T-helper 9 cell (primary cell): ENCODE measurements at places on chromosomes 5 and 9.

- DNase-seq = no peak
Observed at GRCh38 chr9:33404788-33405362, 2.5 kb upstream of the AQP7 start.

DNA sequence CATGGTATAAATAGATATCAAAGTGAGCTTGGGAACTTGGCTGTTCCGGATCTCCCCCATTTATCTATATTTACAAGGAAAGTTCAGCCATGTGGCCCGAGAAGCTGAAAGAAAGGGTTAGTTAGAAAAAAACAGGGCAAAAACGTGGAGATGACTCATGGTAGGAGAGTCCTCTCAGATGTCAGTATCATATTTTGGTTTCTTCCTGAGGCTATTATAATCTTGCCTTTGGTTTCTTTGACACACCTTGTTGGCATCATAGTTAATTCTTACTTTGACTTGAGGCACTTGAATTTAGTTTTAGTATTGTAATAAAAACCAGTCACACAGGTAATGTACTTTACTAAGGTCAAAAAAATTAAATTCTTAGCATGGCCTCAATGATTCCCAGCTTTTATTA is 59.9 kb downstream of the GABRA6 start:
- DNase-seq = no peak

DNA sequence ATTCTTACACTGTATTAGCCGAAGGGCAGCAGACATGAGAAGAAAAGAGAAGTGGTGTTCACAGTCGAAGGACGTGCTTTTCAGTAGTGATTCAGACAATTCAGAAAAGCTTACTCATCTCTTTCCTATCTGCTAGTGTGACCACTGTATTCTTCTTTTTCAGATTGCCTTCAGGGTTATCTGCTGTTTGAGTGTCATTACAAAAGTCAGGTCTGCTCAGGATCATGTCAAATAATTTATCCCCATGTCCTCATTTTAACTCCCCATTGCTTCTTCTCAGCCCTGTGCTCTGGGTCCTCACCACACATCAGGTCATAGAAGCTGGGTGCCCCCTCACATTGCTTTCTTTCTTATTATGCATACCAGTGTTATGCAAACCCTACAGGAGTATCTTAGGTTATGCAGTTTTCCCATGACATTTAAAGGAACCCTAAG is 394.0 kb downstream of the CETN3 start:
- no peak for DNase-seq

- DNase-seq = no peak
Observed at GRCh38 chr9:86983249-86983619, 35.9 kb upstream of the GAS1 start.

GRCh38 chr9:38622288-38622674 is 1.9 kb upstream of the ANKRD18A start:
- peak; percentile 2 for DNase-seq

GRCh38 chr9:26129217-26129616 is 451.0 kb upstream of the TUSC1 start:
- no peak for DNase-seq

GRCh38 chr9:90420768-90421513 is 221.7 kb downstream of the DIRAS2 start:
- no peak for DNase-seq

GRCh38 chr9:81256368-81256767 is 433.0 kb downstream of the TLE1 start:
- DNase-seq = no peak

DNA sequence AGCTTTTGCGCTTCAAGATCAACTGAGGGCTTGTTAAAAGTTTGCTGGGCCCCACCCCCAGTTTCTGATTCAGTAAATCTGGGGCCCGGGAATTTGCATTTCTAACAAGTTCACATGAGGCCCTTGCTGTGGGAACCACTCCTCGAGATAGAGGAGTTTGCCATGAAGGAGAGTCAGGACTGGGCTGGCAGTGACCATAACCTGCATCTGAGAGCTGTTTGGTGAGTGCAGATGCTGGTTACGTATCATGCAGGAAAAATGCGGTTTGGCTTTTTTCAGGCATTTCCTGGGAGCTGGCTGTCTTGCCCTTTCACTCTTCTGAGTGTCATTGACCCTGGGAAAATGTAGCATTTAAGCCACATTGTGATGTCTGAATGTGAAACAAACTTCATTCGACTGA is 9.4 kb upstream of the ANGPTL2 start:
- no peak for DNase-seq

GRCh38 chr9:69139596-69139995 is 34.5 kb upstream of the TJP2 start:
- DNase-seq = no peak

DNA sequence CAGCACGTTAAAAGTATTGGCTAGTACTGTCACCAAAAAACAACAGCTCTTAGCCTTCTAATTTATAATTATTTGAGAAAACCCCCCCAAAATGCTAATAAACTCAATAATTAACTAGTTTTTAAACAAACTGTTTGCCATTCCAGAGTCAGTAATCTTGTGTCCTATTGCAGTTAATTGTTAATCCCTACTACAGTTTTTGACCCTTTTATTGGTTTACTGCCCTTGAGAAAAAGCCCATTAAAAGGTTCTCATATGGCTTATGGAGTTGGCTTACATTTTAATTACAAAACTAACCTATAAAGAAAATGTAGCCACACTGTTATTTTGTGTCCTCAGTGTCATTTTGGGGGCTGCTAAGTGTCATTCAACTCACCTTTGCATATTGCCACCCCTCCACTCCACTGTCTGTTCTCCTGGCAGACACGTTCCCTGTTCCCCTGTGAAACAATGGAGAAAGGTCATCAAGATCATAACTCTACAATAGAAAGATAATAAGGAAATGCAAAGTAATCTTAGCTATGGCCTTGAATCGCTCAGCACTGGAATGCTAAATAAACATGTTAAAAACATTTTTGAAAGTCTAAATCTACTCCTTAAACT is 51.6 kb upstream of the TXNDC8 start:
- DNase-seq = no peak

DNA sequence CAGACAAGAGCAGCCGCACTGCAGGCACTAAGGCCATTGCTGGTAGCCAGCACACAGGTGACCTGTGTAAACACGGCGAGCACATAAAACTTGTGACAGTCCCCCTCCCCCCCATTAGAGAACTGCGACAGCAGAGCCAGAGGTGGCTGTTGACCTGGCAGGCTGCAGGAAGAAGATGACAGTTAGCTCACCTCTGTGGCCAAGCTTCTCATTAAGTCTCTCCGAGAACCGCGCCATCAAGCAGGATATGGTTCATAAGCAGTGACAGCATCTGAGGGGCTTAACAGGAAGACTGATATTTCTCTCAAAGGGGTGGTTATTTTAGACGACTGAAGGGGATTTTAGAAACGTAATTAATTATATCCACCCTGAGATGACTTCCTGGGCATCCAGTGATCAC is 5.2 kb downstream of the SURF4 start:
- peak; percentile 35 for DNase-seq

- DNase-seq = no peak
Observed at GRCh38 chr5:17406423-17406838, 91.6 kb upstream of the TAF11L2 start.

GRCh38 chr9:116387934-116388698 is 234.5 kb downstream of the PAPPA start:
- no peak for DNase-seq

- no peak for DNase-seq
Observed at GRCh38 chr9:16343249-16344237, 526.9 kb downstream of the BNC2 start.

DNA sequence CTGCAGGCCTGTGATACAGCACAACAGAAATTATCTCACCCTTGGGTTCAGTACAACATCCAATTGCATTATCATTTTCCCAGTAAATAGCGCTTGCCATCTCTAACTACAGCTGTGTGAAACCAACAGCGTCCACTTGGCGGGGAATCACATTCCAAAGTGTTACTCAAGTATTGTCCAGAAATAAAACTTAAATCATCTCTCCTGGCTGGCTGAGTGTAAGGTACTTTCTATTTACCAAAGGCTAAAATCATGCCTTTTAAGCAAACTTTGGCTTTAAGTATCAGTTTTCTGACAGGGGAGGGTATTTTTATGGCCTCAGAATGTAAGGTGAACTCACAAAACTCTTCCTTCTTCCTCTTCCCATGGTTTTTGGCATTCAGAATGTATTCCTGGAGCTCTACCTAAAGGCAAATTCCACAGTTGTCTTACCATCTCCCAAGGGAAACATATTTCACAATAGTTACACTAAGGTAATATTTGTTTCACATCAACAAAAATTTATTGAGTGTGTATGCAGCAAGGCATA is 205.6 kb upstream of the MPDZ start:
- no peak for DNase-seq

DNA sequence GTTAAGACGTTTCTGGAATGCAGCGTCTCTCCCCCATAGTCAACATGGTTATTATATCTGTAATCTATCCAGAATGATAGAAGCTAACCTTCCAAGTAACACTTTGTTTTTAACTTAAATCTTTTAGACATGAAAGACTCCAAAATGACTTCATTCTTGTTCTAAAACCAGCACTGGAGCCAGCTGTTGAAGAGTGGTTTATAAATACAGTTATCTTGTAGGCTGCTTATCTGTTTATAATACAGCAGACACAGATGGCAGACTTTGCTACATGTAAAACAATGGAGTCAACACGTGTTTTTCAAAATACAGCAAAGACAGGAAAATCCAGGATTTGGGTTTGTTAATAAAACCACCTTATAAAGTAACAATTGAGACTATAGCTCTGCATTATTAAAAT is 48.8 kb upstream of the RETREG1 start:
- DNase-seq = no peak

- DNase-seq = no peak
Observed at GRCh38 chr5:144247131-144247530, 76.5 kb downstream of the KCTD16 start.

- DNase-seq = no peak
Observed at GRCh38 chr9:98742325-98743280, 33.9 kb upstream of the GABBR2 start.

- no peak for DNase-seq
Observed at GRCh38 chr9:76463211-76463610, 4.2 kb downstream of the GCNT1 start.

GRCh38 chr5:150286820-150287219 is 2.8 kb downstream of the CAMK2A start:
- DNase-seq = no peak

DNA sequence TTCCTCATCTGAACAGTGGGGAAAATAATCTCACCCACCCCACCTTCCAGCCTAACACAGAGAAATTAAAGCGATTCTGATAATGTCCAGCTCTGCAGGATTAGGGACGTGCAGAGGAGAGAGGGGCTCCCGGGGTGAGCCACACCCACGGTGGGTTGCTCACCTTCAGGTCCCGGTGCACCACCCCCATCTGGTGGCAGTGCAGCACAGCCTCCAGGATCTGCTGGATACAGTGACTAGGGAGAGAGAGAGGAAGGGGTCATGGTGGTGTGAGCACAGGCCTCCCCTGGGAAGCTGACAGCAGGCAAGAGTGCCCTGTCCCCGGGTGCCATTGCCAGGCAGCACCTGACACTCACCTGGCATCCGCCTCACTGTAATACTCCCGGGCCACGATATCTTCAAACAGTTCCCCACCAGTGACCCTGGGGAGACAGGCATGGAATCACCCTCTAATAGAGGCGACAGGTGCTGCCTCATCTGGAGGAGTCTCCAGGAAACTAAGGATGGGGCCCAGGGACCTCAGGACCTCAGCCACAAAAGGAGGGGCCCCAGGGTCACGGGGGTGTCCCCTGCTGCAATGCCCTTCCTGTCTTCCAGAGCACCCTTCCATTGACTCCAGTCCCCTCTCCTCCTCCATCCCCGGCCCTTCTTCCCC is 33.0 kb downstream of the CAMK2A start:
- no peak for DNase-seq

- DNase-seq = no peak
Observed at GRCh38 chr9:38311382-38312270, 80.9 kb upstream of the ALDH1B1 start.

GRCh38 chr5:135478938-135479337 is 26.8 kb upstream of the TIFAB start:
- no peak for DNase-seq

DNA sequence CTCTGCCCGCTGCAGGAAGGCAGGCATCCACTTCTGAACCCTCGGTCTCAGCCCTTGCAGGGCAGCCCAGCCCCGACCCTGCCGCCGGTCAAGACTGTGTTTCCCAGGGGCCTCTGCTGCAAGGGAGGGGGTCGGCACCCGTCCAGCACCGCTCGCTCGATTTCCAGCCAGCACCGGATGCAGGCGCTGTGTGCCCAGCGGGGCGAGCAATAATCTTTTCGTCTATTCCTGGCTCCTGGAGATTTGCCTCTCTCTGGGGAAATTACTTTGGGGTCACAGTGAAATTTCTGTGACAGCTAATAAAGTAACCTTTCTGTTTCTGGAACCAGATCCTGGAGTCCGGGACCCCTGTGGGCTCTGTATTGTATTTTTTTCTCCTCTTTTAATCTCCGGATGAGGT is 155.3 kb downstream of the COL23A1 start:
- no peak for DNase-seq

- DNase-seq = no peak
Observed at GRCh38 chr9:105842023-105842644, 147.8 kb downstream of the TMEM38B start.

DNA sequence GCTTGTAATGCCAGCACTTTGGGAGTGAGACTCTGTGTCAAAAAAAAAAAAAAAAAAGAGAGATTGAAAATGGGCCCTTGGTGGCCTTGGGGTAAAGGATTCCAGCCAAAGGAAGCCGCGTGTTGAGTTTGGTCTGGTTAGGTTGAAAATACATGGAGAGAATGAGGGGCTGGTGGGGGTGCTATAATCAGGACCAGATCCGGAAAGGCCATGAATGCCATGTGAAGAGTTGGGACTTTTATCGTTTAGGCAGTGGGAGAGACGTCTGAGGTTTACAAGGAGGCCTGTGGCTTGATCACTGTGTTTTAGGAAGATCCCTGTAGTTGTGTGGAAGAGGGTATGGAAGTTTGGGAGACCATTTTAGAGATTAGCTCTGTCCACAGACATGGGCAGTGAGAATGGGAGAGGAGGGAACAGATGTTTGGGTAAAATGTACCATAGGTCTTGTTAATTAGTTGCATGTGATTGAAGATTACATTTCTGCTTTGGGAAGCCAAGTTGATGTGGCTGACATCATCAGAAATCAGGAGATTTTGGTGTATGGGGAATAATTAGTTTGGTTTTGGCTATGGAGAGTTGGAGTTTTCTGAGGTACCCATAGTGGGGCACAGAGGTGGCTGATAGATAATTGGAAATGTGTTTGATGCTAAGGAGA is 3.5 kb downstream of the MSANTD3 start:
- no peak for DNase-seq

DNA sequence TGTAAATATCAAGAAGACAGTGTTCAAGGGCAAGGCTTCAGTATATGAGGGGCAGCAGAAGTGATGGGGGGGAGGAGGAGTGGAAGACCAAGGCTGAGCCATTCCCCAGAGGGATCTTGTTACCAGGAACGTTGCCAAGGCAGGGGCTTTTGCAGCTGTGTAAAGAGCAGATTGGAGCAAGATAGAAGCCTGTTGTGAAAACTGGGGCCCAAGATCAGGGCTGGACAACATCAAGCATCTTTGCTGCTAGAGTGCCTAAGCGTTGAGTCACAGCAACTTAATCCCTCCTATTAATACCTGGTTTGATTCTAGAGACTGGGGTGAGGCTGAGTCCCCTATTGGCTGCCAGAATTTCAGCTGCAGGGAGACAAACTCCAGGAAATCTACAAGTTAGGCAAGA is 18.4 kb upstream of the ERCC6L2 start:
- DNase-seq = no peak

GRCh38 chr5:107982703-107983425 is 312.1 kb upstream of the EFNA5 start:
- no peak for DNase-seq

- no peak for DNase-seq
Observed at GRCh38 chr5:52771343-52772039, 16.2 kb upstream of the ITGA1 start.
